ENCODE measurements at places on chromosomes 6 and 20.
A peak's percentile ranks its signal among the peaks of the same experiment; 100 is the strongest.

GRCh38 chr20:10660661-10661060 is 13.1 kb downstream of the JAG1 start:
- DNase-seq = no peak

- peak; percentile 44 for DNase-seq
These were observed 1.1 kb downstream of the MGME1 start for GRCh38 chr20:17969884-17970409.

DNA sequence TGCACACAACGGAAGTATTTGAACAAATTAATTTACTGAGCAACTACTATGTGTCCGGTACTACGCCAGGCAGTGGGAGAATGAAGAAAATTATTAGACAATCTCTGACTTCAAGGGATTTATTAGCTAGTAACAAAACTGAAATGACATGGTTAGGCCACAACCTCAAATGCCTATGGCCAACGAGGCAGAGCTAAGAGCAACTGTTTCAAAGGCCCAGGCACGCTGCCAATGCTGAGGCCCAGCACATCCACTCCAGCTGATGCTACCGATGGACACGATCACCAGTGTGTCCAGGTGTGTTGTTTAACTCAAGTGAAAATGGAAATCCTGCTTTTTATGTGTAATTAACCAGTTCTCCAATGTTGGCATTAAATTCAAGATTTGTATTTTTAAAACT is 420.9 kb downstream of the PRKN start:
- DNase-seq = no peak

GRCh38 chr6:6700407-6701270 is 112.1 kb downstream of the LY86 start:
- no peak for DNase-seq

DNA sequence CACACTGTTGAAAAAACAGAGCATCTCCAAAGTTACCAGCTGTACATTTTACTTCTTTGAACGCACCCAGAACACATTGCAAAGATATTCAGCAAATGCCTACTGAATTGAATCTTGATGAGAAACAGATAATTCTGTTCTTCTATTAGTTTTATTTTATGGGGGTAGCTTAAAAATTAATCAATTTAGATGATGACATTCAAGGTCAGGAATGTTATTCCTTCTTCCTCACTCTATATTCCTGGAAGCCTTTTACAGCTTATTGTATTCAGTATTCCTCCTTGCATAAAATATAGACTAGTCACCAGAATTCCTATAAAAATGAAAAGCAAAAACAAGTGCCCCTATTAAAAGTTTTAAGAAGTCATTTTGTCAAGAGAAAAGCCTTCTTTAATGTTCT is 21.4 kb upstream of the GMDS start:
- no peak for DNase-seq

DNA sequence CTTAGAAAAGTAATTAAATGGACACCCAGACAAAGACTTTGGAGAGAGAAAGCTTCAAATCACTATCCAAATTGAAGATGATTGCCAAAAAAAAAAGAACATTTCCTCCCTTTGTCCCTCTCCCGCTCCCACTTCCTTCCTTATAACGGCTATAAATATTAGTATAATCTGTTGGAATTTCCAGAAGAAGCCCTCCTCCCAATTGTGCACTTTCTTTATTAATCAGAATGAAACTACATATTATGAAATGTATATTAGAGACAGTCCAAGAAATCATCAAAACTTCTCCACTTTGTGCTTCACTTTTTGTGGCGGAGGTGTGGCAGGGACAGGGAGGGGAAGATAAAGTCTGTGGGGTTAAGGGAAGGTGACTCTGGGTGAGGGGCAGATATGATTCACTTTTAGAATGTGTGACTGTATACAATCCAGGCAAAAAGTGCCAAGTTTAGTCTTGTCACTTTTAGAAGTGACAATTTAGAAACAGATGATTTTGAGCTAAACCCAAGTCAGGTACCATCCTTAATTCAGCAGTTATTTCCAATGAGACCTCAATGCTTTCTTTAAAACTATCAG is 195.0 kb upstream of the MARCKS start:
- no peak for DNase-seq

- no peak for DNase-seq
These were observed 393.8 kb upstream of the HSF2 start for GRCh38 chr6:122005661-122006060.

DNA sequence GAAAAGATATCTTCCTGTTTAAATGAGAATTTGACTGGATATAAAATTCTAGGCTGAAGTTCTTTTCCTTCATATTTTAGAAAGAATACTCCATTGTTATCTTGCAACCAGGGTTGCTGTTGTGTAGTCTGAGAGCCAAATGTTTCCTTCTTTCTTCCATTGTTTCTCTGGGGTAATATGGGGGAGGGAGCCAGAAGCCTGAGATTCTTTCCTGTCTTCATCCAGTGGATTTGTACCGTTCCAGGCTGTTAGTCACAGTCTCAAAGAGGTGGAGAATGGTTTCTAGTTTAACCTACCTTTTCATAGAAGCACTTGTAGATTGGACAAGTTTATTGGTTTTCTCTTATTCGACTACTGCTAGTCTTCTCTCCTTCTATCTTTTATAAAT is 6.1 kb upstream of the ULBP3 start:
- DNase-seq = no peak

- no peak for DNase-seq
These were observed 6.3 kb upstream of the HINT3 start for GRCh38 chr6:125950293-125950692.

- DNase-seq = no peak
These were observed 28.5 kb upstream of the SIRT5 start for GRCh38 chr6:13545885-13546284.

- DNase-seq = peak; percentile 41
These were observed 121.7 kb downstream of the BCAS1 start for GRCh38 chr20:53948383-53949318.

- DNase-seq = no peak
These were observed 29.8 kb upstream of the SYNJ2 start for GRCh38 chr6:157951828-157952227.

- DNase-seq = no peak
These were observed 84.3 kb upstream of the IFNGR1 start for GRCh38 chr6:137303441-137303840.

DNA sequence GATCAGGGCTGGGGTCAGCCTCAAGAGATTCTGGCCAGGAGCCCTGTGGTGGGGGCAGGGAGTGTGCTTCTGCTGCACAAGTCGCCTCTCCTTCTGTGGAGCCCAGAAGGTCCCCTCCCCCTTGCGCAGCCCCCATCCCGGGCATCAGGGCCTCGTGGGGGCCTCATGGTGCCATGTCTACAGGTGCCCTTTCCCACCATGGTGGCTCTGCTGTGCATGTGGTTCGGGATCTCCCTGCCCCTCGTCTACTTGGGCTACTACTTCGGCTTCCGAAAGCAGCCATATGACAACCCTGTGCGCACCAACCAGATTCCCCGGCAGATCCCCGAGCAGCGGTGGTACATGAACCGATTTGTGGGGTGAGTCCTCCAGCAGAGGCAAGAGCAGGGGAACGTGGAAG is 48.1 kb downstream of the TM9SF4 start:
- DNase-seq = no peak

GRCh38 chr20:22924949-22925612 is 110.0 kb upstream of the SSTR4 start:
- DNase-seq = no peak

DNA sequence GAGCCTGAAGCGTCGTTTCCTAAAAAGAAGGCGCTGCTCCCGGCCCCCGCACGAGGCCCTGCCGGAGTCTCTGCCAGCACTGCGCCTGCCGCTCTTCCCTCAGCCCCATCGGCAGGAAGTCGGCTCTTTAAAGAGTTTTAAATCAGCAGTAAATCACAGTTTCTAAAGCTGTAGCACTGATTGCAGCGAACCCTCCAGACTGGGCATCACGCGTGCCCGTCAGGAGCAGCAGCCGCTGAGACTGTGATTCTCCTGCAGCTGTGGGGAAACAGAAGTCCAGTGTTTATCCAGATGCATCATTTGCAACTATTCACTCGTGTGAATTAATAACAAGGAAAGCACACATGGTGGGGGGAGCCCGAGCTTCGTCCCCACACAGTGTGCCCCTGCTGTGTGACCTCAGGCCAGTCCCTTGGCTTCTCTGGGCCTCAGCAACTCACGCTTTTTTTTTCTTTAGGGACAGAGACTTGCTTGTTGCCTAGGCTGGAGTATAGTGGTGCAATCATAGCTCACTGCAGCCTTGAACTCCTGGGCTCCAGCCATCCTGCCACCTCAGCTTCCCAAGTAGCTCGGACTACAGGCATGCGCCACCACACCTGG is 28.3 kb downstream of the DLL1 start:
- DNase-seq = no peak
